ENCODE measurements at places on chromosomes 7 and 10. TPM values are rescaled to one million over a fixed set of nuclear protein-coding genes. Genes with fewer than 3 reads are reported as not detected.

DNA sequence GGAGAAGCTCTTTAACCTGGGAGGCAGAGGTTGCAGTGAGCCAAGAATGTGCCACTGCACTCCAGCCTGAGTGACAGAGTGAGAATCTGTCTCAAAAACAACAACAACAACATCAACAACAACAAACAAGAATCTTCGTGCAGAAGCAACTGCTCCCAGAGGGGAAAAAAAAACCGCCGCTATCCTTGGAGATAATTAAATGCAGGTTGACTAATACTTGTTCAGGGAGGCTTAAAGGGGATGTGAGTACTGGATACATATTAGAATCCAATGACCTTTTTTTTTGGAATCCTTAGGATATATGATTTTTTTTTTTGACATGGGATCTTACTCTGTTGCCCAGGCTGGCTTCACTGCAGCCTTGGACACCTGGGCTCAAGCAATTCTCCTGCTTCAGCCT is 89.6 kb upstream of the FAM171A1 start:
- DNase-seq: no peak

GRCh38 chr10:10605551-10606081 is 412.1 kb upstream of the CELF2 start:
- peak; percentile 68 for DNase-seq

DNA sequence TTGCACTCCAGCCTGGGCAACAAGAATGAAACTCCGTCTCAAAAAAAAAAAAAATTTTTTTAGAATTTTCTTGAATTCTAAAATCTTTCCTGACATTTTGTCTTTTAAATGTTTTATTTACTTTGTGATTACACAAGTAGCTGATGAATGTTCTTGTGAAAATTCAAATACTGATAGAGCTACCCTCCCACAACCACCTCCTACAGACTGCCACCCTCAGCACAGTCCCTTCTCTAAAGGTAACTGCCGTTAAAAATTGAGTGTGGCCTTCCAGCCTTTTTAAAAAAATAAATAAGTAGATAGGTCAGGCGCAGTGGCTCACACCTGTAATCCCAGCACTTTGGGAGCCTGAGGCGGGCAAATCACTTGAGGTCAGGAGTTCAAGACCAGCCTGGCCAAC is 15.1 kb downstream of the ENO4 start:
- DNase-seq: no peak

Gene FBXO24
- under 0.01 TPM for total RNA-seq

DNA sequence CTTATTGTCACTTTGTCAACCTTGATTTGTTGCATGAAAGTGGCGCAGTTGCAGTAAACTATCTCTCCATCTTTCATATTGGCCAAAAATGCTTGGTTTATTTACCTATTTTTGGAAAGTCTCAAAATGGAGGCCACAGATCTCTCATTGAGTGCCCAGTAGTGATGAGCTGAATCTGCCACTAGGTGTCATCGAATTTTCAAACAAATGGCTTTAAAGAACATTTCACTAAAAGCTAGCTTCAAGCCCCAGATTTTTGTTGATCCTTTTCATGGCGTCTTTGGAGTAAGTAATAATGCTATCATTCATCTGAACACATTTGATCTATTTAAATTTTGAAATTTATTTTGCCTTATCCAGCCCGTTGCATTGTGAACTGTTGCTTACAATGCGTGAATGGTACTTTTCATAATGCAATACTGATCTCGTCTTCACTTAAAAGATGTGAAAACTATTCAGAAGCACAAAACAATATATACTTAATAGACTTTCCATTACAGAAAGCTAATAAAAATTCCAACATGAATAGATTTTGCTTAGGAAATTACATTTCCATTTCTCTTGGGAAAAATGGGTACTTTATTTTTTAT is 236.2 kb downstream of the DNAJB9 start:
- DNase-seq: peak; percentile 39

Gene KCND2
- 9.4 TPM for total RNA-seq

- no peak for DNase-seq
Observed at GRCh38 chr7:80935991-80936780, 17.3 kb upstream of the SEMA3C start.

DNA sequence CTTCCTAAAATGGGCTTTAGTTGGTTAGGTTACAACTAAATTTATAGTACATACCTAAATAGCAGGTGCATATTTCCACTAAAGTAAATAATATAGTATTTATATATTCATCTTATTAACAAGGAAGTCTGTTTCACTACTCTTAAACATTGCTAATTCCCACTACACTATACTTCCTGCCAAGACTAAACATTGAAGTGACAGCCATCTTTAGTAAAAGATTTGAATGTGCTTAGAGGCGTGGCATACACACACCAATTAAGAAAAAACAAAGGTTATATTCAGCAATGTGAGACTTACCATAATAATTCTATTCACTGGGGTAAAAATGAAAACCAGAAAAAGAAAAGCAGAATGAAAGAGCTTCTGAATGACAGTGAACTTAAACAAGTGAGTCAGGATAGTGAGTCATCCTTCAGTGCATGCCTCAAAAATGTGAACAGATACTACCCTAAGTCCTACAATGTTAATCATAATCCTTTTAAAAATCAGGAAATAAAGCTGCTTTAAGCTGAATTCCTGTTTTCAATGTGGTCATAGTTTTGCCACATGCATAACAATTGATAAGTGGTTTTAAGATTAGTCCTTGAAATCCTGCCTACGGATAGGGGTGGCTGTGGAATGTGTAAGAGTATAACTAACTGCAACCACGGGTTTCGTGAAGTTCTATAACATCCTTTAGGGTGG is 59.4 kb downstream of the USP6NL start:
- DNase-seq: peak; percentile 77

GRCh38 chr10:1454428-1454827 is 282.9 kb downstream of the ADARB2 start:
- no peak for DNase-seq

- DNase-seq: no peak
Observed at GRCh38 chr7:138325434-138325833, 134.6 kb upstream of the TRIM24 start.

Gene SLC39A12
- total RNA-seq: not detected

Gene TYW1B
- total RNA-seq: 2.2 TPM

DNA sequence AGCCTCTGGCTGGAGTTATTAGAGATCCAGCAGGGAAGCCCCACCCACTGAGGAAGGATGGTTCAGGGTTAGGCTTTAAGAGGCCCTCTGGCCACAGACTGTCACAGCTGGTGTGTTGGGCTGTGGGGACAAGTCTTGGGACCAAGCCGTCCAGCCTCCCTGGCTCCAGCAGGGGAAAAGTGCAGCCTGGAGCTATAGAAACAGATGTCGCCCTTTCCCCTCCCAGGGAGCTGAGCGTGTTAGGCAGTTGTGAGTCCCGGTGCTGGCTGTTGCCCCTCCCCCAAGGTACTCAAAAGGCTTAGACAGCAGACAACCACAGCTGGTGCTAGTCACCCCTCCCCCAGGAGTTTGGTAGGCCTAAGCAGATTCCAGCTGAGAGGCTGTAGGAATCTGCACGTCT is 143.4 kb downstream of the TMEM168 start:
- no peak for DNase-seq

DNA sequence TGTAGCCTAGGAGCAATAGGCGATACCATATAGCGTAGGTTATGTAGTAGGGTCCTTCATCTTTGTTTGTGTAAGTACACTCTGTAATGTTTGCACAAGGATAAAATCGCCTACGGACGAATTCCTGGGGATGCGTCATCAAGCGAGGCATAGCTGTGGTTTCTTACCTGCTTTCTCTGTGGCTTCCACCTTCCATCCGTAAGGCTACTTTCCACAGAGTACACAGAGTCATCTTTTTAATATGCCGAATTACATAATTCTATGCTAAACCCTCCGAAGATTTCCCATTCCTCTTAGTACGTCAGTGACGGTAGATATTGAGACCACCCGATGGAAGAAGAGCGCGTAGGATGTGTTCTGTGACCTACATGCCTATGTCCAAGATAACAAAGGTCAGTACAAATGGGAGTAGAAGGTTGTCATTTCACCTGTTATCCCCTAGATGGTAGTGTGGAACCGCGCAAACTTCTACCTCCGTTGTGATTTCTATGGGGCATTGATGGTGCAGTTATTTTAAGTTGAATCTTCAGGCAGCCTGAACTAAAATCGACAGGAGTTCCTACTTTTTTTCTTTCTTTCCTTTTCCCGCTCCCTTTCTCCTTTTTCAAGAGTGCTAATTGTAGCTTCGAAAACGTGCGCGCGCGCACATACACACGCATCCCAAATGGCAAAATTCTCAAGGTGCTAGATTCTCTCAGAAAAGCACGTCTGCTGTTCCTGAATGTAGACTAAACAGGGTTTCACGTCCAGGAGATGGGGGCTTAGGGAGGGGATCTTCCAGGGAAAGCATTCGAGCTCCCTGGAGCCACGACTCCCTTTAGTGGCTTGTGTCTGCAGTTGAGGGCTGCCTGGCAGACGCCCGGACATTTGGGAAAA is 111.7 kb upstream of the MBL2 start:
- peak; percentile 87 for DNase-seq

GRCh38 chr10:113177156-113177935 is 227.3 kb downstream of the TCF7L2 start:
- no peak for DNase-seq

DNA sequence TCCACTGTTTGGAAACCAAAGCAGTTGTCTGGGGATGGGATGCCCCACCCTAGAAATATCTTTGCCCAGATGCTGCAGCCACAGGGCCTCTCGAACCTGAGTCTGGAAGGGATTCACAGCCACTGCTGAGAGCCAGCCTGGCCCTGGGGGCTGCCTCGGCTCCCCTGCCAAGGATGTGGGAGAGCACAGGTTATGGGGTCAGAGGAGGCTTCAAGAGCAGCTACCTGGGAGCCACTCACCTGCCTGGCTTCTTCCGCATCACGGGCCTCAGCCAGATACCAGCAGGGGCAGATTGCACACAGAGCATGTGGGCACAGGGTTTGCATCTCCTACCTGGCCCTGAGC is 5.4 kb upstream of the PWWP2B start:
- peak; percentile 26 for DNase-seq

DNA sequence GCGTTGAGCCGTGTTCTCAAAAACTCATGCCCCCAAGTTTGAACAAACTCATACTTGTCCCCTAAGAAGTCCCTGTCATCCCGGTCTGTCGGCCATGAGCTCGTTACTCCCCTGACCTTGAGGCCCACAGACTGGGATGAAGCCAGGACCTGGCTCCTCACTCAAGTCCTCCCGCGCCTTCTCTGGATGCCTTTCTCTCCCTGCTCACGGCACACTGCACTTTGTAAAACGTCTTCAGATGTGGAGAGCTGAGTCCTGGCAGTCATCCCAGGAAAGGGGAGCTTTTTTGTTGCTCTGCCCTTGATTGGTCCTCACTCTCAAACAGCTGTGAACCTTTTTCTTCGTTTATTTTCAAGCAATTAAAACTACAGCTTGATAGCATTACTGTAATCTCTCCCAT is 110.8 kb downstream of the JAZF1 start:
- DNase-seq: no peak

DNA sequence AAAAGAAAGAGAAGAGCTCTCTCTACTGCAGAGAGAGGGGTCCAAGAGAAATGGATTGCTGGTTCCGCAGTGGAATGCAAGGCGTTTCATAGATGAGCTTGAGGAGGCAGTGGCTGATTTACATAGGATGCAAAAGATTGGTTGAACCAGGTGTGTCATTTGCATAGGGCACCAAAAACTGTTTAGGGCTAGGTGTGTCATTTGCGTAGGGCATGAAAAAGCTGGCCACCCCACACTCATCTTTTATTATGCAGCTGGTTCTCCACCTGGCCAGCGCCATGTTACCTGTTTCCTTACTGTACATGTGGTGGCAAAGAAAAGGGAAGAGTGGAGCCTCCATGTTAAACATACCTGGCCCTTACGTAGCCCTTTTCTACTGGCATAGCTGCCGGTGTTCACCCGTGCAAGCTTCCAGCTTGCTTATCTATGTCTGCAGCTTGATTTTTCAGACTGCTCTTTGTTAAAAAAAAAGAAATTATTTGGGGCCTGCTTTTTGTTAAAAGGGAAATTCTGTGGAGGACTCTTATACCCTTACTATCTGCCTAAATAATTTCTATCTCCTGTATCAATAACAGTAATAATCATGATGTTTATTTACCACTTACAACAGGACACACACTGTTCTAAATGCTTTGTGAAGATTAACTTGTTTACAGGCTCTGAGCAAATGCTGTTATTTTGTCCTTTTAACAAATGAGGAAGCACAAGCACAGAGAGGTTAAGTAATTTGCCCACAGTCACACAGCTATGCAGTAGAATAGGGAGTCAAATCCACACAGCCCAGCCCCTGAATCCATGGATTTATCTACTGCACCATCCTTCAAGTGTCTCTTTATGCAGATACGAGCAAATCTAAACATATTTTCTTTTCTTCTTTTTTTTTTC is 33.3 kb downstream of the CASP7 start:
- DNase-seq: no peak

DNA sequence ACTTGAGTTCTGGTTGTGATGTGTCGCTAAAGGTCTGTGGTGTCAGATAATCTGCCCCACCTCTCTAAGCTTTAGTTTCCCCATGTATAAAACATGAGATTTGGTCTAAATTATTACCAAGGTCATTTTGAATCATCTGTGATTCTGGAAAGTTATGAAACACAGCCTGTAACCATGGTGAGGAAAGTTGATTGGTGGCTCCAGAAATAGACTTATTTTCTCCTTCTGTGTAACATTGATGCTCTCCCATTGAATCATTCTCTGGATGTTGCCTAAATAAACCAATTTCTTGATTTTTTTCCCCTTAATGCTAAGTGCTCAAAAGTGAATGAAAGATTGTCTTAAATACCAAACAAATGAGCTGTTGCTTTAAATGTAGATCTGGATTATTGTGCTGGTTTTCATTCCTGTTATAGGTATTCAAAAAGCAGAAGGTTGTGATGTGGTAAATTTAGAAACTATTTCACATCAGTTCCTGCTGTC is 30.0 kb upstream of the PCGF5 start:
- DNase-seq: peak; percentile 87

DNA sequence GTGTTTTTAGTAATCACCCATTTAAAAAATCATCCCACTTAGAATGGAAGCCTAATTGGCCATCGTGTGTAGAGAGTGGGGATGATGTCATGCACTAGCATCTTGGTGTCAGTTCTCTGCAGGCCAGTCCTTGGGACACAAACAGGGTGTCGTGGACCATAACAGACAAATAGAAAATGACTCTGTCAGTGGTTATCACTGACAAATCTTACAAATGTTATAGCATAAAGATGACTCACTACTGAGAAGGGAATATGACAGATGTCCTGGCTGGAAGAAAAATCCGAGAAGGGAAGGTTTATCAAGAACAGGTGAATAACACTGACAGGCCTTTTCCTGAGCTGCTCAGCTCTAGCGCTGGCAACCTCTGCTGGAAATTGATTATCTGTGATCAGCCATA is 10.6 kb downstream of the CABCOCO1 start:
- no peak for DNase-seq

Gene ZNF467
- not detected for total RNA-seq

- DNase-seq: no peak
Observed at GRCh38 chr10:126508535-126509040, 120.3 kb upstream of the ADAM12 start.

DNA sequence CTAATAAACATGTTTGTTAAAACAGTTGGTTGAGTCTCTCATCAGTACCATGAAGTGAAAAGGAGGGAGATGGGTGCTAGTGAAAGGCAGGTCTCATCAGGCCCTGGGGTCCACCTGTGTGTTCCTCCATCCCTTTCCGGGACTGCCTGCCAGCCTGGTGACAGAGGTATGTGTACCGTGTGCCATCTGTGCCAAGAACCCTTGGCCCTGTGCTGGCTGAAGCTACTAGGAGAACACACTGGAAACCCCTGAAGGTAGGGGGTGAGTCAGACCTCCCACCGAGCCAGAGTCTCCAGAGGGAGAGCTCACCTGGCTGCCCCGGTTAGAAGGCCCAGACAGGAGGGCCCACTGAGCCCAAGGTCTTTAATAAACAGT is 2.3 kb downstream of the DDIT4 start:
- no peak for DNase-seq

- peak; percentile 17 for DNase-seq
Observed at GRCh38 chr7:43204081-43204480, 91.6 kb downstream of the HECW1 start.
